NCI-H1048 (cell line): ENCODE measurements at places on chromosomes 7 and 10.

- DNase-seq: no peak
These were observed 60.2 kb downstream of the TASOR2 start for GRCh38 chr10:5744849-5745248.

DNA sequence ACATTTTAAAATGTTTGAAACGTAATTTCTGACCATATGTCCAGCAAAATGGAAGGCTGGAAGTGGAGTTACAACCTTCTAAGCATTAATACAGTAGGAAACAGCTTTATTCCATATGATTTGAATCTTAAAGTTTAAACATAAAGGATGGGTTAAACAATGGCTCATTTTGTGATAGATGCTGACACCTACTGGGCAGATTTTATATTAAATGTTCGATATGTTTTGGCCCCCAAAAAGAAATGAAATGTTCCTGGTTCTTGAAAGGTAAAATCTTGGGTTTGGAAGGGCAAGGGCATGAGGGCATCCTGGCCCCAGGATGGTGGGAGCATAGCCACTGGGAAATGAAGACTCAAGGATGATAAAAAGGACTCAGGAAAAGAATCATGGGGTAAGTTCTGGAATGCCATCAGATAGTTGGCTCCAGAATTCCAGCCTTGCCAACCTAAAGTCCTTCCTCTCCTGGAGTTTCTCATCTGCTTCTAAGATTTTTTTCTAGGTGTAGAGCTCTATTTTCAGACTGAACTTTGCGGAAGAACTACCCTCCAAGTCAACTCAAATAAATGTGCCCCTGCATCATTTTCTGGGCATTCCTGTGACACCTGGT, 34.6 kb upstream of the SLC35G1 start:
- no peak for DNase-seq

GRCh38 chr7:134255814-134256213, 60.9 kb downstream of the SLC35B4 start:
- no peak for DNase-seq

DNA sequence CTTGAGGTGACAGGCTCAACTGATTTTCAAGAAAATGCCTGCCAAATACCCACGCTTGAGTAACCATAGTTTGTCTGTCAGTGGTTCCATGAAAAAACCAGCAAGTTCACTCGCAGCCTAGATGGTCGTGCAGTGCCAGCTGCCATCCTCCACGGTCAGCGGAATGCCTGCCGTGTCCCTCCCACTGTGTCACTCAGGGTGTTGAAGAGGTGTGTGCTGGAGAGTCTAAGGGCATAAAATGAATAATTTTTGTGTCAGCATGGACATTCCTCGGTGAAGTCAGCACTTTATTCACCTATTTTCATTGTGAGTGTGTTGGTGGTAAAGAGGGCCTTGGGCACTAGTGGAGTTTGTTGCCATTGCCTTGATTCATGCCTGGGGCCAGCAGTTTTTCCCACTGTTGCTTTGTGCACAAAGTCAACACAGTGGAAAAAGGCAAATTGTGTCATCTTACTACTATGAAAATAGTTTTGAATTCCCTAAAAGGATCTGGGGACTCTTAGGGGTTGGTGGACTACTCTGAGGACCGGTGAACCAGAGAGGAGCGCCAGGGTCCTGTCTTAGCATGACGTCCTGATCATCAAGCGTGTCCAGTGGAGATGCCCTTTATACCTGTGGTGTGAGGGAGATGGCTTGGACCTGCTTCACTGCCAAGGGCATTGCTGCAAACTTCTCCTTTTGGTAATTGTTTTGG, 17.6 kb downstream of the MINDY4 start:
- no peak for DNase-seq

GRCh38 chr7:147990079-147990478, 600.5 kb upstream of the C7orf33 start:
- DNase-seq: no peak

DNA sequence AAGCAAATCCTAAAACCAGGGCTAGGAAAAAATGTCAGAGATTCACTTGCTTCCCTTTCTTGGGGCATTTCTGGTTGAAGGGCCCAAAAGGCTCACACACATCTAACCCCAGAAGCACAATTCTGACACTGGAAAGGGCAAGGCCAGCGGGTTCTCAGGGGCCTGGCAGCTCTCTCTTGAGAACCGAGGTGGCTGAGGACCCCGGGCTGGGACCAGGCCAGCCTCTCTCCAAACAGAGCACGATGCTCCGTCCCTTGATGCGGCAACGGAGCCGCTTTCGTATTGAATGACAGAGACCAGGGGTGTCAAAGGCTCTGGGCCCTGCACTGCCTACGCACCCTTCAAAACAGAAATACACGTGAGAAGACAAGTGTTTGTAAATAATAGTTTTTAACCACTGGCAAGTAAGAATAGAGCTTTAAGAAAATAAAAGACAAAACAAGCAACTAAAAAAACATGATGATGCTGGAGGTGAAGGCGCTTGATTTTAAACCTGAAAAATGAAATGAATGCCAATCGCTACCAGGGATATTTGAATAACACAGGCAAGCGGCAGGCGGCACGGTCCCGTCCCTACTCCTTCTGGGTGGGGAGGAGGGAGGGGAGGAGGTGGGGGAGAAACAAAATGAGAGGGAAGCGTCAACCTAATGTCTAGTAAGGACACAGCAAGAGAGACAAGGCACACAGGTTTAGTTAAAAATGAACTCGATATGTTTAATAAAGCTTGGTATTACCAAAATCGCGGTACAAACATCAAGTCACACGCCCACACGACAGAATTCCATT, 68.0 kb downstream of the SLC29A4 start:
- DNase-seq: no peak

DNA sequence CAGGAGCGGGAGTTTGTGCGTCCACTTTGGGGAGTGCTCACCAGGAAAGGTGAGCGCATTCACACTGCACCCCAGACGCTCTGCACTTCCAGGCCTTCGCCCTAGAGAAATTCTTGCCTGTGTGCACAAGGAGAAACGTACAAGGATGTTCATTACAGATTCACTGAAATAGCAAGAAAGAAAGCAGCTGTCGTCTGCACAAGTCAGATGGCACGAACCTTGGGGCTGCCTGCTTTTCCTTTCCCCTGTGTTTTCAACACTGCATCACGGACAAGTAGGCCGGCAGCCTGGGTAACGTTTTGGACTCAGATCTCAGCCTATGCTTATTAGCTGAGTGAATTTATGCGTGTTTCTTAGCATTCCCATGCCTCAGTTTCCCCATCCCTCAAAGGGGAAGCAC, 546.8 kb upstream of the FOXK1 start:
- DNase-seq: no peak

- DNase-seq: no peak
These were observed 235.5 kb downstream of the SEMA3E start for GRCh38 chr7:83413424-83413823.

DNA sequence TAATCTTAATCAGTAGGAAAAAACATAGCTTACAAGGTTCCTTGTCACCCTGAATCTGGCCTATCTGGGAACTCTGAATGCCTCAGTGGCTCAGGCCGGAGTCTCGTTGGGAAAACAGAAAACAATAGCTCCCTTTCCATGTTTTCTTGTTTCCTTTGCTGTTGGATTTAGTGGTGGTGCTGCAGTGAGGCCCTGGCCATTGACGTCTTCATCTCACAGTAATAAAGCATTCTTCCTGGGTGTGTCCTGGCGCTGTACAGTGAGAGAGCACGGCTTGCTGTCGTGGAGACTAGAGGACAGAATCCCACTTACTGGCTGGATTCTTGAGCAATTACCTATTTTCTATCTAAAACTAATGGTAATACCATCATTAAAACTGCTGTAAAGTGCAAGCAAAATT, 1.3 kb upstream of the SPOCK2 start:
- no peak for DNase-seq

DNA sequence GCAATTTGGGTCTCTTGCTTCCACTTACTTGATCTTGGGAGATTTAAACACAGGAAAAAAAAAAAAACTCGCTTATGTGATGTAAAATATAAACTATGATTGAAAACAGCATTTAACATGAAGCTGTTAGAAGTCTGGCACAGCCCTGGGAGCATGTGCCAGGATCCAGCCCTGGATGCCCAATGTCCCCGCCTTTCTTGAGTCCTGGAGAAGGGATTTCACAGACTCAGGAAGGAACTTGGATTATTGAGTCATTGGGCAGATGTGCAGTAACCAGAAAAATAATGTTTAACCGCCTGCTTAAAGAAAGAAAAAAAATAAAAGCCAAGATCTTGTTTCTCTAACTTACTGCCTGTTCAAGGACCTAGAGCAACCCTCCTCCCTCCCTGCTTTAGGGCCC, 3.7 kb upstream of the JCAD start:
- DNase-seq: no peak

- DNase-seq: no peak
These were observed 43.8 kb downstream of the JAKMIP3 start for GRCh38 chr10:132109341-132110110.

DNA sequence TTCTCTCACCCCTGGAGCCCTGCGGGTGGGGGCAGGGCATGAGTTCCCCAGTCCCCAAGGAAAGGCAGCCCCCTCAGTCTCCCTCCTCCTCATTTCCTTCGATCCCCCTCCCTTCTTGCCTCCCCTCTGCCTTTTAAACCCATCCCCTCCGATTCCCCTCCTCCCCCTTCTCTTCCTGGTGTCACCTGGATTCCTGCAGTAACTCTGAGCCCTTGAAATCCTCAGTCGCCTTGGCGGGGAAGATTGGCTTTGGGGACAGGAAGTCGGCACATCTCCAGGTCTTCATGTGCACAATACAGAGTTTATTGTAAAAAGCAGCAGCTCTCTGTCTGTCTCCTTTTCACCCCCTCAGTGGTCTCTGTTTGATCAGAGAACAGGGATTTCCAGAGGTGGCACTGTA, 1.3 kb upstream of the MUC12 start:
- DNase-seq: no peak

- no peak for DNase-seq
These were observed 519 bp upstream of the ZNF655 start for GRCh38 chr7:99557940-99558305.

DNA sequence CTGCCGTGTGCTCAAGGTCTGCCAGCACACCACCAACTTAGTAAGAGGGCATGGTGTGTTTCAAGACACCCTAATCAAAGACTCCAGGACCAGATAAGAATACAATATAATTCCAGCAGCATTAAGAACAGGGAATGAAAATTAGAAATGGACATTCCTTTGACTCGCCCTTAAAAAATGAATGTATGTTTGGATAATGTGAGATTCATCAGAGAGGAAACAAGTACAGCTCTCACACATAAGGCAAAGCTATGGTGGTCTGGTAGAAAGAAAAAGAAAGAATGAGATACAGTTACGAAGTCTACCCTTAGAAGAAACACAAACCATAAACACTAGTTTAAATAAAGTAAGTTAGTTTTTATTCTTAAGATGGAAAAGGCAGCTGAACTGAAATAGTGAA, 174.8 kb upstream of the ANK3 start:
- no peak for DNase-seq

- DNase-seq: no peak
These were observed 155.1 kb downstream of the GALNT11 start for GRCh38 chr7:152180587-152180986.

- no peak for DNase-seq
These were observed 4.6 kb downstream of the VAX1 start for GRCh38 chr10:117133273-117134055.

DNA sequence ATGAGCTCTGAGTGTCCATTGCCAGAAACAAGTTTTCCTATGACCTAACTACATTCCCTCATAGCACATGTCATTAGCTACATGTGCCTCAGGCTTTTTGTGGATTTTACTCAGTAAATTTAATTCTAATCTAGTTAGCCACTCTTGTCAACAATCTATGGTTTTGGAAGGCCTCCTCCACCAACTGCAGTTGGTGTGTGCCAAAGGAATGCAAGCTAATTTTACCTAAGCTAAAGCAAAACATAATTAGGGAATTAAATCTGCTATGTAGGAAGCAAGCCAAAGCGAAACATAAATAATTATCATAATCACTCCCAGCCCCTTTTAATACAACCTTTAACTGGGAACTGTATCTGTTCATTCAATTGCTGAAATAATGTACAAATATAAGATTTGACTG, 3.5 kb upstream of the CTTNBP2 start:
- DNase-seq: no peak

GRCh38 chr10:92965314-92965713, 95.3 kb upstream of the CYP26C1 start:
- no peak for DNase-seq

GRCh38 chr7:39582536-39582935, 16.3 kb downstream of the YAE1 start:
- no peak for DNase-seq
